ENCODE measurements at places on chromosomes 3 and 15.
A peak's percentile ranks its signal among the peaks of the same experiment; 100 is the strongest.

GRCh38 chr15:60423537-60423936, 25.8 kb upstream of the ANXA2 start:
- peak; percentile 95 for DNase-seq

DNA sequence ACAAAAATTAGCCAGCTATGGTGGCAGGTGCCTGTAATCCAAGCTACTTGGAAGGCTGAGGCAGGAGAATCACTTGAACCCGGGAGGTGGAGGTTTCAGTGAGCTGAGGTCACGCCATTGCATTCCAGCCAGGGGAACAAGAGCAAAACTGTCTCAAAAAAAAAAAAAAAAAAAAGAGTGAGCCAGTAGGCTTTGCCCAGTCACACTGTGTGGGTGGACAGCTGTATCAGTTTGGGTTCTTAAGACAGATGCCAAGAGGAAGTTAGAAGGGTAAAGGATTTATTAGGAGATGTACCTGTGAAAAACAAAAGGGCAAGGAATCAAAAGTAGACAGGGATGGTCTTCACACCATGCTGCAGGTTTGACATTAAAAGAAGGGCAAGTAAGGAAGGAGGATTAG, 86.1 kb upstream of the CGNL1 start:
- no peak for DNase-seq

DNA sequence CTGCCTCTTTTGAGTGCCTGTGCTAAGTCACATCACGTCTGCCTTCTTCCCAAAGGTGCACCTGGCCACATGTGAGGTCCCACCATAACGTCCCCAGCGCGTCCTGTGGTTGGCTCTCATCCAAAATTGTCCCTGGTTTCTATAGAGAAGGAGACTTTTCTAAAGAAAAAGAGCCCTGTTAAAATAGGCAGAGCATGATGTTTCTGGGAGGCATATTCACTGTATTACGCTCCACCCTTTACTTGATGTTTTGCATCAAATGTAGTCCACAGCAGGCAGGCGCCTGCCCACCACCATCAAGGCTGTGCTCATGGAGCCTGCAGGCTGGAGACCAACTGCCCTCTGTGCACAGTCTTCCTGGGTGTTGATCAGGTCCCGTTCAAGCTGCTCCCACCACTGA, 36.3 kb downstream of the WHAMM start:
- DNase-seq, result no peak

DNA sequence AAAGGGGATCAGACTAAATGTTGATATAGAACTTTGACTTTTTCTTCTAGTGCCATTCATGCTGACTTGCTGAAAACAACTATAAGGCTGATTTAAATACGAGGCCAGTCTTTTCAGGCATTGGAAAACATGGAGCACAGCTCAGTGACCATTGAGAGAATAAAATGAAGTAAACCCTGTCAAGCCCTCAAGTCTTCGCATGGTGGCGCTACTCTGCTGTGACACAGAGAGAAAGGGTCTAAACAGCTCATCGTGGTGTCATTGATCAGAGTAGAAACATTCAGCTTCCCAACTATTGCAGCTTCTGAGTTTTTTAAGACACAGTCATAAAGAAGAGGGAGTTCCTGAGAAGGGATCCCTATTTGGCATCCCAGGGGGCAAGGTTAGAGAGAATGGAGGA, 716.2 kb downstream of the DIPK2A start:
- DNase-seq, result peak; percentile 22
